AG09309 (cell line): ENCODE measurements at places on chromosomes 6 and 20.

GRCh38 chr6:63268574-63268973, 51.2 kb downstream of the LGSN start:
- no peak for DNase-seq

DNA sequence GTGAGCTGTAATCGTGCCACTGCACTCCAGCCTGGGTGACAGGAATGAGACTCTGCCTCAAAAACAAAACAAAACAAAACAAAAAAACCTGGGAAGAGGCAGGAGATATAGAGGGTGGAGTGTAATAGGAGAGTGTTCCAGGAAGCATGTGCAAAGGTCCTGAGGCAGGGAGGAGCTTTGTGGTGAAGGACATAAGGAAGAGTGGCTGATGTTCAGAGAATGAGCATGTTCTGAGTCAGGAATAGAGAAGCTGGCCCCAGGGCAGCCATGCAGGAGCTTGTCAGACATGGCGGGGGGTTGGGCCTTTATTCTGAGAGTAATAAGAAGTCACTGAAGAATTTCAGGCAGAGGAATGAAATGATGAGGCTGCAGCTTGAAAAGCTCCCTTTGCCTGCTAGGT, 337.0 kb downstream of the CDH26 start:
- no peak for DNase-seq

DNA sequence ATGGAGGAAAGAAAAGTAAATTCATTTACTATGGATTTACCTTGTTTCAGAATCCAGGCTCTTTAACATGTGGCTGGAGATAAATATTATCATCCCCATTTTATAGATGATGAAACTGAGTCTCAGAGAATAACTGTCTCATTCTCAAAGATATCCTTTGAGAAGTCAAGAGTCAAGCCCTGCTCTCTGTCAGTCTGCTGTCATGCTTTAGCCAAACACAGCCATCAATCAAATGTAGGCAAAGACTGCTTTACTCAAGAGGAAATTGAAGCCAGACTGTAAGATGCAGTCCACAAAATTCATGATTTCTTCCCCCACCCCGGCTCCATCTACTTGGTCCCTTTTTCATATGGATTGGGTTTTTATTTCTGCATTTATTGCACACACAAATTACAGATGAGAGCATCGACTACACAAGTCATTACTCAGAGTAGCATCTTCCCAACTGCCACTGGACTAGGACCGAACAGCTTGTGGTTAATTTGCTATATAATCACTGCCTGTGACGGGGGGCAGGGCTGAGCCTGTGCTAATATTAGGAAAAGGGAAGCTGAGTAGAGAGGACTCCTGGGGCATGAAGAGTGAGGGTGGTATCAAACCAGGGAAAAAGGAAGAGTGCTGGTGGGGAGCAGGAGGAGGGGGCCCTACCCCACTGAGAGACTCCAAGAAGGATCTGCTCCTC, 102.7 kb upstream of the TOP1 start:
- DNase-seq = no peak

DNA sequence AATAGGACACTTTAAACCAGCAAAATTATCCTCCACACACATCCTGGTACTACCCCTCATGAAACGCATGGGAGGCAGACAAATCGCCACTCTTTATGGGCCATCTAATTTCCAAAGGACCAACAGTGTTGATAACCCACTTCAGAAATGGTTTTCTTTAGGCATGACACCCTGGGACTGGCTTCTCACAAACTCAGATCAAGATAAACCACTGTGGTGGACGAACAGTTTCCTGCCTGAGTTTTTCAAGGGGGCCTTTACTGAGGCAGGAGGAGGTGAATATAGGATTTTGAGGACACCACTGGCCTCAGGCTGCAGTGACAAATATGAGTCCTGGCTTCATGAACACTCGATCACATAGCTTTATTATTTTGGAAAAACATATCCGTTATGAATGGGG, 26.0 kb downstream of the TRAM2 start:
- DNase-seq = no peak

DNA sequence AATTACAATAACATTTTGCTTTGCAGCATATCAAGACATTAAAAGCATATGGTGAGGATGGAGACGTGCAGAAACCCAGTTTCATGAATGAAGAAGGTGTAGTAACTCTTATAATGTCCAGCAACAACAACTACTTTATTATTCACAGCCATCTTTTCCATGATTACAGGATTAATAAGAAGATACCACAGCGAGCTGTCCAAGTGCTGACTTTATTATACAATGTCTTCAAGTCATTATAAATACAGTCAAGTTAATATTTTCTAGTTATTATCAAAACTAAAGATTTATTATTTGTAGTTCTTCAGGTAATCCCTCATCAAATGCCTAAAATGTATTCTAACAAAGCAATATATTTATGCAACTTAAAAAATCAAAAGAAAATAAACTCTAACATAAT, 2.5 kb upstream of the KHDRBS2 start:
- DNase-seq = no peak

DNA sequence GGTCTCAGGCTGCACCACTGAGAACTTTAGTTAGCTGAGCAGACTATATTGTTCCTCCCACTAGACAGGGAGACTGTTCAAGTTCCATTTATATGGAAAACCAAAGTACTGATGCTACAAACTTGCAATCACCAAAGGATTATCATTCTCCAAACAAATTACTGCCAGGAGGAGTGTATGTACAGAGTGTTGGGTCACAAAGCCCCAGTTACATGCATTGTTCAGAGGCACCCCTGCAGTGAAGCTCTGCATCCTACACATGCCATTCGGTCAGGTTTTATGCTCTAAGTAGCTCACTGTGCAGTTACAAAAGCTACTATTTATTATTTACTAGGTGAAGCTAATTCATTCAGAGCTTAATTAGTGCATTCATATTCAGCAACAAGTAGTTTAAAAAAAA, 75.8 kb downstream of the SMLR1 start:
- no peak for DNase-seq
